ENCODE measurements at places on chromosomes 3 and 15.

DNA sequence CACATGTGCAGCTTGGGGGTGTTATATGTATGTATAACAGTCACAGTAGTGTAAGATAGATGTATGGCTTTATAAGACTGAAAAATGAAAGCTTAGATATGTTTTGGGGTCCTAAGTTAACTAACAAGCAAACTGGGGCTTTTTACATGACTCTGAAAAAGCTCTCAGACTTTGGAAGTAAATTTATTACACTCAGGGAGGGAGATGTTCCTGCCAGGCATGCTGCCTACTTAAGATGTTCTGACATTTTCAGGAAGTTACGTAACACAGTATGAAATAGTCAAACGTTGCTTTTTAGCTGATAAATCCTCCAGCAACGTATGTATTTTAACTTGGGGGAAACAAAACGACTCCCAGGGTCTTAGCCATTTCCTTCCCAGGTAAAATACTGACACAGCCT, 1.7 kb upstream of the IFT57 start:
- no peak for DNase-seq

DNA sequence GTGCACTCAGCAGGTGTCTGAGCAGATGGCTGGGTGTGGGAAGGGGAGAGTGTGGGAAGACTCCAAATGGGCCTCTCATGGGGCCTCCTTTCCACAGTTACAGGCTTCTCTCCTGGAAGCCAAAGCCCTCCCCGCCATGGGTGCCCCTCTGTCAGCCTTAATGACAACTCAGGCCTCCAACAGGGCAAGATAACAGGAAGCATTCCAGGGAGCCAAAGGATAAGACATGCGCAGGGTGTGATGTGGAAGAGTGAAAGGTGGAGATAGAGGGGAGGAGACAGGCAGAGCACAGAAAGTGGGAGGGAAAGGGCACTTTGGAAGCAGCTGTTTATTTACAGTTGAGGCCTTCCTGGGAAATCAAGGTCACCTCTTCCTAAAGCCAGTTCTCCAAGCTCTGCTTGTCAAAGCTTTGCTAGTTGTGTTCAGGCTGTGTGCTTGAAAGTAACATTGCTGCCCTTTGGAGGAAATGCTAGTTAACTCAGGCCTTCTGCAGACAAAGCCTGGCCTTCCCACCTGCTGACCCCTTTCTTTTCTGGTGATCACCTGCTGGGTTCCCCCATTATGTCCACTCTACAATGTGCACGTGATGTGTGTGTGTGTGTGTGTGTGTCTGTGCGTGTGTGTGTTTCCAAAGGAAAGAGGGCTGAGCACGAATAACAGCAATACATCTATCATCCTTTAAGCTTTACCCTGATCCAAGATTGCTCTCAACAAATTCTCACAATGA, 35.2 kb upstream of the SMAD3 start:
- DNase-seq = no peak

DNA sequence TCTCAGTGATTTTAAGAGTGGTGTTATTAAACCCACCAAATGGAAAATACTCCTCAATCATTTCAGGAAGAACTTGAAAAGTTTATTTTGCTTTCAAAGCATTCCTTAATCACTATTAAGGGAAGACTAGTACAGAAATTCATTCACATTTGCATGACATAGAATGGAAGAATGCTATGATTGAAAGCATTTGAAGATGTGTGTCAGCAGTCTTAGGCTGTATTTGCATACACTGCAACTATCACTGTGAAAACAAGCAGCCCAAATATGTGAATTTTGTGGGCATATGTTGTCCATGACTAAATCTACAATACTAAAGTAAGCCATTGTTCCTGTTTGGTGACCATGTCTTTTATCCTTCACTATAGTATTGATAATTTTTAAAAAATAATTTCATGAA, 95.8 kb downstream of the CNTN3 start:
- no peak for DNase-seq

DNA sequence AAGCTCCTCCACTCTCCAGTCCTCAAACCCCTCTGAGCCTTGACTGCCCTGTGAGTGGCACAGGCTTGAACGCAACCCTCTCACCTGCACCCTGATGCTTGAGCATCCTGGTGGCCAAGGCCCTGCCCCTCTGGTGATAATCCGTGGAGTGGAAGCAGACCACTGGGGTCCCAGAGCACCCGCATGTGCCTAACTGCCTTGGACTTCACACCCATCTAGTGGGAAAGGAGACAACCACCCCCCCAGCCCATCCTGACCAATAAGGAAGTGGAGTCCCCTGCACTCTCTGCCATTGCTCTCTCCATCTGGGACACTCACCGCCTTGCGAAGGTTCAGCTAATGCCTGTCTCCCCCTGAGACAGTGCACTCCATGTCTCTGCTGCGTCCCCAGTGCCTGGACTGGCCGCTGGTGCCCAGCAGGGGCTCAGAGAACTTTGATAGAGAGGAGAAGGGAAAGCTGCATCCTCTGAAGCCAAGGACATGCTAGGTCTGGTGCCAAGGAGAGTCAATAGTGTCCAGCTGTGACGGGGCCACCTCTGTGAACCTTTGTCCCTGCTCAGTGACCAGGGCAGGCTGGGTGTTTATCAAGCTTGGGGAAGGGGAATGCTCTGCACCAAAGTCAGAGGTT, 3.4 kb downstream of the KLF15 start:
- DNase-seq = no peak

GRCh38 chr15:75694241-75695182, 18.1 kb downstream of the CSPG4 start:
- peak; percentile 98 for DNase-seq

GRCh38 chr3:189467451-189467850, 163.7 kb upstream of the TP63 start:
- no peak for DNase-seq

DNA sequence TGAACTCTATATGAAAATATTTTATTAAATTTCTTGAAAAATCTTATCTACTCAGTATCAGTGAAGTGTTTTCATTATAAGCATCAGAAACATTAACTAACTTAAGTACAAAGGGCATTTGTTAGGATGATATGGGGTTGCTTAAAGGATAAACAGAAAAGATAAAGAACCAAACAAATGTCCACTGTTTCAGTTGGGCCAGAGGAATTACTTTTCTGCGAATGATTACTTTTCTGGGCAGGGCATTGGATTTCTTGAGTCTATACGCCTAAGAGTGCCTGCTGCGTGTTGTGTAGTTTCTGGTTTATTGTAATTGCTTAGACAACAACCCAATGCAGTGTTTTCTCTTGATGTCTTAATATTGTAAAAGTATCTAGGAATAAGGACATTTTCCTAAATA, 52.8 kb downstream of the NEO1 start:
- no peak for DNase-seq
